ENCODE measurements at places on chromosomes 16 and 17.

DNA sequence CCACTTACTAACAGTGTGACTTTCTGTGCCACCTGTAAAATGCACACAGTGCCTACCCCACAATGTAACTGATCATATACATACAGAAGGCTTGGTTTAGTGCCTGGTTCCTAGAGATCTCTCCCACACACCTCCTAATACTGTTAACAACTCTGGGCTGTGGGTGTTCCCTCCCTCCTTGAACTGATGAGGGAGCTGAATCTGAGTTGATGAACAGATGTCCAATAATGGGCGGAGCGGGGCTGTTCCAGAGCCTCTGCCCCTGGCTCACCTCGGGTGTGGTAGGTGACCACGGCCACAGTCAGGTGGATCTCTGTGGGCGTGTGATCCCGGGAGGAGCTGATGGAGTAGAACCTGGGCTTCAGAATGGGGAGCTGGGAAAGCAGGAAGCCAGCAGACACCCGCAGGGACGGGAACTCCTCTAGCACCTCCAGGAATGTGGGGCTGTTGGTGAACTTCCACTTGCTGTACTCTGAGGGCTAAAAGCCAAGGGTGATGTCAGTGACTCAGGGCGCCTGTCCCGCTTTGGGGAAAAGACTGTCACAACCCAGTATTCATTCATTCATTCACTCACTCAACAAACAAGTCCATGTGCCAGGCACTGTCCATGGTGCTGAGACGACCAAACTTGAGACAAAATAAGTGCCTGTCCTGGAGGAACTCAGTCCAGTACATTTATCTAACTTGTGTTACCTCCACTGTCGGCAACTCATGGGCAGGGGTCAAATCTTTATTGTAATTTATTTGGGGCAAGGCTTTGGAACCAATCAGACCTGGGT is 37.6 kb downstream of the NOS2 start:
- no peak for DNase-seq

DNA sequence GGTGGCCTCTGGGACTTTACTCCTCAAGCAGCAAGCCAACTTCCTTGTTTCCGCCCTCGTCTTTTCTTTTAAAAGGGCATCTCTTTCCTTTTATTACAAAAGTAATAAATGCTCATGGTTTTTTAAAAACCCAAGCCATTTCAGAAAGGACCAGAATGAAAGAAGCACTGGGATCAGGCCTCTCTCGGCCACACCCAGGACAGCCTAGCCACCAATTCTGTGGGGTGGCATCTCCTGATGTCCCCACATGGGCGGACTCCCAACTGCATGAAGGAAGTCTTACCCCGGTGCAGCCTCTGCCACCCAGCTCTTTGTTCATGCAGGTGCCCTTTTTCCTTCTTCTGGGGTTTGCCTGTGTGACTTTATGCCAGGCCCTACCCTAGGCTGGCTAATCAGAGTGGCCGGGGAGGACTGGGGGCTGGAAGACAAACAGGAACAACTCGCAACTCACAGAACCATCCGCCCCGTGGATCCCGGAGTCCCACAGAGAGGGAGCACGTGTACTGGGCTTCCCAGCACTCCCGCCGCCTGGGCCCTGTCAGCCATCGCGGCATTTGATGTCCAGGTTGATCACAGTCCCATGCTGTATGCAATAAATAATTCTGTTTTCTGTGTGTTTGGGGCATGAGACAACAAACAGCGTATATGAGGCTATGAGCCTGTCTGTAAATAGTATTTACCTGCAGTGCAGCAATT is 2.6 kb upstream of the RASD1 start:
- no peak for DNase-seq

- no peak for DNase-seq
Observed at GRCh38 chr16:2671741-2672140, 10.6 kb upstream of the KCTD5 start.

GRCh38 chr17:72717276-72717675 is 375.2 kb downstream of the SLC39A11 start:
- no peak for DNase-seq

DNA sequence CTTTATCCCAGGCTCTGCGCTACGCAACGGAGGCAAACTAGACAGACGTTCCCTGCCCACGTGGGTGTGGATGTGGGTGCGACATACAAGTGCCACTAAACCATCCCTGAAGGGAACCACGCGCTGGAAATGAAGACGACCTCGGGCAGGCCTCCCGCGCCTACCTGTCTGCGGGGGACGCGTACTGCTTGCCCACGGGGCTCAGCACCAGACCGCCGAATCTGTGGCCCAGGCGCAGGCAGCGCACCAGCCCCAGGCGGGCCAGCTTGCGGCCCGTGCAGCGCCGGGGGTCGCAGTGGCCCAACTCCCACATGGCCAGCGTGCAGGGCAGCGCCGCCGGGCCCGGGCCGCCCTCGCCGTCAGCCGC is 480 bp downstream of the TSR3 start:
- DNase-seq: no peak

DNA sequence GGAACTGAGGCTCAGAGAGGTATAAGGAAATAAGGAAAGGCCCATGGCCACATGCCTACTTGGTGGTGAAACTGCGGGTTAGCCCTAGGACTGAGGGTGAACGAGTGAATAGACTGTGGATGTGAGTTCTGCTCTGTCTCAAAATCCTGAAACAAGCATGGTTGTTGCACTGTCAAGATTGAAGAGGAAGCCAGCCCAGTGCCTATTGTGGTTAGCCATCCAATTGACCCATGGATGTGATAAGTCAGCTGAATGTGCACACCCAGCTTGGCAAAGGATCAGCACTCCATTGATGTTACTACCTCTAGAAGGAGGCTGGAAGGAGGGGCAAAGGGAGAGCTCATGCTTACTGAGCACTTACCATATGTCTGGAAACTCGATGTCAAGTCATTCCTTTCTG is 4.5 kb downstream of the TMEM114 start:
- no peak for DNase-seq

GRCh38 chr16:14502256-14502875 is 127.7 kb downstream of the PARN start:
- no peak for DNase-seq

DNA sequence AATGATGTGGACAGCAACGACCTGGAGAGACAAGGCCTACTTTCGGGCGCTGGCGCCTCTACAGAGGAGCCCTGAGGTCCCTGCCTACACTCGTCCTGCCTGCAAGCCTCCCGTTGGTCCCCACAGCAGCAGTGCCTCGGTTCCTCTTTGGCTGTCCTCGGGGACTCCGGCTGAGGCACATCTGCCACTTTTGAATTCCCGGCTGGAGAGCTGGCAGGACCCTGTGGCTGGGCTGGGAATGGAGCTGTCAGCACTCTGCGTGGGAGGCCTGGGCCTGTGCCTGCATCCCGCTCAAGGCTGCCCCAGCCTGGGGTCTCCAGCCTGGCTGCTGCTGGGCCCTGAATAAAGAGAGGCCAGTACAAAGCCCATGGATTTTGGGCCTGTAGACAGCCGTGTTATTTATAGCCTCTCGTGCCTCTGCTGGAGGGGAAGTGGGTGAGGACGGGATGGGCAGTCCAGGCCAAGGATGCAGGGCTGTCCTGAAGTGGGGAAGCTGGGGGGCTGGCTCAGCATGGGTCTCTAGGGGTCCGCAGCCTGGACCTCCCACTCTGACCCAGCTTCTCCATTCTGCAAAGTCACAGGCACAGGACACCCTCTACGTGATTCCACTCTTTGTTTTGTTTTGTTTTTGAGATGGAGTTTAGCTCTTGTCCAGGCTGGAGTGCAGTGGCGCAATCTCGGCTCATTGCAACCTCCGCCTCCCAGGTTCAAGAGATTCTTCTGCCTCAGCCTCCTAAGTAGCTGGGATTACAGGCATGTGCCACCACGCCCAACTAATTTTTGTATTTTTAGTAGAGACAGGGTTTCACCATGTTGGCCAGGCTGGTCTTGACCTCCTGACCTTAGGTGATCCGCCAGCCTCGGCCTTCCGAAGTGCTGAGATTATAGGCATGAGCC is 10.6 kb upstream of the SPNS2 start:
- DNase-seq: no peak

DNA sequence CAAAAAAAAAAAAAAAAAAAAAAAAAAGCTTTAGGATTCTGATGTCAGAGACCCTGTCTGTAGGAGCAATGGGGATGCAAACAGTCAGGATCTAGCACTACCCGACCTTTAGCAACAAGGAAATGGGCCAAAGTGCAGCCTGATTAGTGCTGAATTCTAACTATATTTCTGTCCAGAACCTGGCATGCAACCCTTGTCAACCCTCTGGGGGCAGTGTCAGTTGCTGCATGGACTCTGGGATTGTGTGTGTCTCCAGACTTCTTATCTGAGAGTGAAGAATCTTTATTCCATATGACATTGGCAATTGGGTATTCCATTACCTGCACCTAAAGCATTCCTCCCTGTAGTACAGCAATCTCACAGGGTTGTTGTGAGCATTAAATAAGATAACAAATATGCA is 120.3 kb upstream of the CRHR1 start:
- no peak for DNase-seq

DNA sequence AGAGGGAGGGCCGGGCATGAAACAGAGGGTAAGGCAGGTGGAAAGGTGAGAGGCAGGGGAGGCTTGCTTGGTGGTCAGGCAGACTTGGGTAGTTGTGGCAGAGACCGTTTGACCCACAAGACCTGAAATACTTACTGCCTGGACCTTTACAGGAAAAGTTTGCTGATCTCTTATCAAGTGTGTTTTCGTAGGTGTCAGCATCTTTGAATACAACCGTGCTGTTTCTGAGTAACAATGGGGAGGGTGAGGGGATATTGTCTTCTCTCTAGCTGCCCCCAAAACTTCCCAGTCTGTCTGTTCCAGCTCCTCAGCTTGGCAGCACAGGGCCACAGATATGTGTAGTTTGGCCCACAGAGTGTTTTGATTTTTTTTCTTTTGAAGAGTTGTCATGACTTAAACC is 212.5 kb upstream of the MPHOSPH6 start:
- no peak for DNase-seq

DNA sequence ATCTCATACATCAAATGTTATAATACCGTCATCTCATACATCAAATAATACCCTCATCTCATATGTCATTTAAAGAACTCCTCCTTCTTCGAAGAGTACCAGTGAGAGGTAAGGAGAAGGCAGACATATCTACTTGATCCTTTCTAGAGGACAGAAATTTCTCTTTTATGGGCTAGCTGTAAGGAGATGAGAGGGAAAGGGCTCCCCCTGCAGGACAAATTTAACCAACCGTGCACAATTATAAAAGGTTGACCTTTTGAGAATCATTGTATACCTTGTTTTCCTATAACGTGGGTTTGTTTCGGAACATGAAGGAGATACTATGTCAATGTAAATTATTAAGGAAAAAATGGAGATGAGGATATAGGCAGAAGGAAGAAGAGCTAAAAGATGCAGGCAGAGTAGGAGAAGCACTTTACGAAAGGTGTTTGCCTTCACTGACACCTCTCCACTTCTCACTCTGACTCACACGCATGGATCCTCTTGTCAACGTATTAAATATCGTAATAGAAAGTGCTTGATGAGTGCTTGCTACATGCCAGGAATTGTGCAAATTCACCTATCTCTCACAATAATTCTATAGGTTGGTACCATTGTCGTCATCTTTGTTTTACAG is 465.9 kb upstream of the ERCC4 start:
- DNase-seq: no peak

DNA sequence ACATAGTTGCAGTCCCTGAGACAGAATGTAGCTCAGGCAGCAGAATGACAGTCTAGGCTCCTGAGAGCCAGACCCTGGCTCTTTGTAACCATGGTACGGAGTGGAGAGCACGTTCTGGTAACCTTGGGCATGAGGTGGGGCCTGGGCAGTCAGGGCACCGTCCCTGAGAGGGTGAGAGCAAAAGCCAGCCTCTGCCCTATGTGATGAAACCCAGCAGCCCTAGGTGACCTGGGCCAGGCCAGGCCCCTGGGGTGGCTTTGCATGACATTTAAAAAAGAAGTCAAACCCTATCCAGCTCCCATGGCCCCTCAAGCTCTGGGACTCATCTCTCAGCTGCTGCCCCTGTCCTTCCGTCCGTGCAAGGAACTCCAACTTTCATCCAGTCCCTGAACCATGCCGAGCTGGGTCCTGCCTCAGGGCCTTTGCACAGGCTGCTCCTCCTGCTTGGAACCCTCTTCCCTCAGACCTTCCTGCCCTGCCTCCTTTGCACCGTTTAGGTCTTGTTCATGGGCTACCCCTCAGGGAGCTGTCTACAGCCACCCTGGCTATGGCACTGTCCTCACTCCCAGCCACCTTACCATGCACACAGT is 188.6 kb downstream of the NTN1 start:
- DNase-seq: no peak

GRCh38 chr17:17994271-17995069 is 21.8 kb downstream of the DRC3 start:
- DNase-seq: no peak

- DNase-seq: no peak
Observed at GRCh38 chr17:2053380-2054261, 1.3 kb upstream of the HIC1 start.

GRCh38 chr16:9836118-9836736 is 346.0 kb downstream of the GRIN2A start:
- DNase-seq: no peak

DNA sequence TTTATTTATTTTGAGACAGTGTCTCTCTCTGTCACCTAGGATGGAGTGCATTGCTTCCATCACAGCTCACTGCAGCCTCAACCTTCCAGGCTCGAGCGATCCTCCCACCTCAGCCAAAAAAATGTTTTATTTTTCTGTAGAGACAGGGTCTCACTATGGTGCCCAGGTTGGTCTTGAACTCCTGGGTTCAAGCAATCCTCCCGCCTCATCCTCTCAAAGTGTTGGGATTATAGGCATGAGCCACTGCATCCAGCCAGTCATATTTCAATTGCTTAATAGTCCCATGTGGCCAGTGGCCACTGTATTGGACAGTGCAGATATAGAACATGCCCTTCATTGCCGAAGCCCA is 15.3 kb downstream of the TMC7 start:
- DNase-seq: no peak

DNA sequence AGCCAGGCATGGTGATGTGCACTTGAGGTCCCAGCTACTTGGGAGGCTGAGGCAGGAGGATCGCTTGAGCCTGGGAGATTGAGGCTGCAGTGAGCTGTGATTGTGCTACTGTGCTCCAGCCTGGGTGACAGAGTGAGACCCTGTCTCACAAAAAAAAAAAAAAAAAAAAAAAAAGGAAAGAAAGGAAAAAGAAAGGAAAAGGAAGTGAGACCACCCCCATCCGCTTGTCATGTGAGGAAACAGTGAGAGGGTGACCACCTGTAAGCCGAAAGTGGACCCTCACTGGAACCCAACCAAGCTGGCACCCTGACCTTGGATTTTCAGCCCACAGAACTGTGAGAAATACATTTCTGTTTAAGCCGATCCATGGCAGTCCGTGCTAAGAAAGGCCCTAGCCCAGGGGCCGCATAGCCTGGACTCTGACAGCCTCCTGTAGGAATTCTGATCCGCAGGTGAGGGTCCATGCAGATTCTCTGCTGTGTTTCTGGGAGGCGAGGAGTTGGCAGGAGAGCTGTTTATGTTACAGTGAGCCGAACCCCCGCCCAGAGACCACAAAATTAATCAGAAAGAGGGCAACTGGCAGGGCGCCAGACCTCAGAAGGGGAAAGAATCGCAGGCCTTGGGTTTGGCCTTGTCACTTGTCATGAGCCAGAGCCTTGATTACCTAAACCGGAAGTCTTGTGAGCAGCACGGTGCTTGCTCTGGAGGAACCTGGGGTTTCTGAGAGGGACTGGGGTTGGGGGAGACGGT is 945 bp downstream of the SGSH start:
- peak; percentile 48 for DNase-seq

- no peak for DNase-seq
Observed at GRCh38 chr16:31402687-31403086, 9.6 kb downstream of the ITGAD start.

- DNase-seq: no peak
Observed at GRCh38 chr16:48280546-48280945, 33.2 kb upstream of the ABCC11 start.

GRCh38 chr16:11510178-11510973 is 76.3 kb downstream of the LITAF start:
- no peak for DNase-seq

GRCh38 chr17:50420419-50421112 is 5.5 kb upstream of the ACSF2 start:
- DNase-seq: no peak

Measured in SIG-M5 (cell line).